Activated CD8-positive, alpha-beta T cell treated with anti-CD3 and anti-CD28 coated beads, Interleukin-2, amount 10 ng/mL, durations not matched to agents 7 days and 5 days (primary cell): ENCODE measurements at places on chromosomes 3 and 15. TPM values are rescaled to one million over a fixed set of nuclear protein-coding genes. Genes with fewer than 3 reads are reported as not detected.

GRCh38 chr3:149356044-149356592 is 21.3 kb downstream of the TM4SF1 start:
- H3K4me1 ChIP-seq: no peaks in the 10 kb centered on the region
- no peak overlapping the region for H3K27ac ChIP-seq
- no peaks in the 10 kb centered on the region for H3K36me3 ChIP-seq
- no peak overlapping the region for H3K4me3 ChIP-seq

- no peaks in the 10 kb centered on the region for H3K27me3 ChIP-seq
- peaks cover 20% of the 10 kb centered on the region for H3K4me1 ChIP-seq
- no peak overlapping the region for H3K27ac ChIP-seq
These were observed 1.4 kb downstream of the CRTAP start for GRCh38 chr3:33115024-33115768.

DNA sequence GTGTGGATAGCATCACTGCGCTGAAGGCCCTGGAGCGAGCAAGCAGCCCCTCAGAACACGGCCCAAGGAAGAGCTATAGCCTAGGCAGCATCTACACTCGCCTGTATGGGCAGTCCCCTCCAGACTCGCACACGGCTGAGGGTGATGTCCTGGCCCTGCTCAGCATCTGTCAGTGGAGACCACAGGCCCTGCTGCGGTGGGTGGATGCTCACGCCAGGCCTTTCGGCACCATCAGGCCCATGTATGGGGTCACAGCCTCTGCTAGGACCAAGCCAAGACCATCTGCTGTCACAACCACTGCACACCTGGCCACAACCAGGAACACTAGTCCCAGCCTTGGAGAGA is 20.5 kb downstream of the ATRIP start:
- H3K27ac ChIP-seq: peak overlapping the region; percentile 97
- H3K36me3 ChIP-seq: peaks cover 63% of the 10 kb centered on the region
- no peak for DNase-seq
- H3K27me3 ChIP-seq: no peaks in the 10 kb centered on the region

DNA sequence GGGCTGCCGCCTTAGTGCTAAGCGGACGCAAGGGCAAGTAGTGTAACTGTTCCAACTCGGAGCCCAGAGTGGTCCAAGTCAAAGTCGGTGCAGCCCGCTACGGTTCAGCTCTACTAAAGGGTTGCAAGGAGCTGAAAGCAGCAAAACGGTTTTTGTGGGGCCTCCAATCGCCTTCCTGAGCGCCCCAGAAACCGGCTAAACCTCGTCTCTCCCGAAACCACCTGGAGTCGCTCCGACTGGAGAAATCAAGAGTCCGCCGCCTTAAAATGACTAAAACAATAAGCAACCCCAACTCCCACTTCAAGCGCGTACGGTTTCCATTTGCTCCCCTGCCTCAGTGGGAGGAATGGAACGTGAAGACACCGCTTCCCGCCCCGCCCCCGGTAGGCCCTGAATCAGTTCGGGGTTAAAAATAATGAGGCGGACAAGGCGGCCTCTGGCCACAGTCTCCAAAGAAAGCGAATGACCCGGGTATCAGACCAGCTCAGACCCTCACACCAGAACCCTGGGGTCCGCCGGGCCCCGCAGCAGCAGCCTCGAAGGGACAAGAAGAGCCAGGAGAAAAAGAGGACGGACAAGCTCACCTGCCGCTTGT is 401 bp downstream of the SEC11A start:
- peaks cover 28% of the 10 kb centered on the region for H3K36me3 ChIP-seq
- peaks cover 51% of the 10 kb centered on the region for H3K4me1 ChIP-seq
- no peaks in the 10 kb centered on the region for H3K27me3 ChIP-seq
- H3K27ac ChIP-seq: peak overlapping the region; percentile 98

- DNase-seq: no peak
- H3K27me3 ChIP-seq: peaks cover 8% of the 10 kb centered on the region
- H3K4me1 ChIP-seq: peaks cover 15% of the 10 kb centered on the region
- no peak overlapping the region for H3K27ac ChIP-seq
- no peaks in the 10 kb centered on the region for H3K36me3 ChIP-seq
These were observed 62.5 kb upstream of the UBE2E1 start for GRCh38 chr3:23743141-23743784.

DNA sequence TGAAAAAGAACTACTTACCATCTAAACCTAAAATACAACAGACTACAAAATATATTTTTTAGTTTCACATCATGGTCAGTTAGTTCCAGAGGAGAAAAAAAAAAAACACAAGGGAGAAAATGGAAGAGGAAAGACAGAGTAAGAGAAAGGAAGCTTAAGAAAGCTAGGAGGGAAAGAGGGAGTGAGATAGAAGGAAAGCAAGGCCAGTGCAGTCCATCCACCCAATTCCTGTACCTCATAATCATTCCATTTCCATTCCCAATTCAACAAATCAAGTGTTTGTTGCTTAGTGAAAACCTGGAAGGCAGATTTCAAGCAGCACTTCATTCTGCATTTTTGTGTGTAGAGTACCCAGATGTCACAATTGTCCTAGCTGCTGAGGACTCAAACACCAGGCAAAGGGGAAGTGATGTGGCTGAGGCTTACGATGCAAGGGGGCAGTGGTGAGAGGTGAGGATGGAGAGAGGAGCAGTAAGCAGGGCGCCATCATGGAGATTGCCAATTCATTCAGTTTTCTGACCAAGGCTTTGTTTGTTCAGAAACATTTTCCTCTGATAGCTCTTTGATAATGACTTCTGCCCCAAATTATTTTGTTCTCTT is 83.6 kb upstream of the GSK3B start:
- H3K4me1 ChIP-seq: no peaks in the 10 kb centered on the region
- DNase-seq: no peak
- H3K4me3 ChIP-seq: no peak overlapping the region

DNA sequence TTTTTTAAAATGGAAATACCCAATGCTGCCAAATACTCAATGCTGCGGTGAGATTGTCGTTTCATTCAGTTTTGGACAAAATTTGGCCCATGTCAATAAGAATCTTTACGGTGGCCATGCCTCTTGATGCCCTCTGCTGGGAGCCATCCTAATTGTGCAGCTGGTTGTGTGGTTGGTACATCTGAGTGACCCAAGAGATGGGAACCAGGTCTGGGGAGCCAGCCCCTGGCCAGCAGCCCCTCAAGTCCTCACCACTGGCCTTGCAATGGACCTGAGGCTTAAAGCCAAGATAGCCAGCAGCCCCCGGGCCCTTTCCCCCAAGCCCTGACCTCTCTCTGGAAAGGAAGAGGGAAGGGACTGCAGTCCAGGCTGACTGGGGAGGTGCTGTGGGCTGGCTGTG is 36.4 kb upstream of the ESYT3 start:
- no peaks in the 10 kb centered on the region for H3K36me3 ChIP-seq
- H3K4me3 ChIP-seq: no peak overlapping the region
- no peak overlapping the region for H3K27ac ChIP-seq
- H3K27me3 ChIP-seq: no peaks in the 10 kb centered on the region

DNA sequence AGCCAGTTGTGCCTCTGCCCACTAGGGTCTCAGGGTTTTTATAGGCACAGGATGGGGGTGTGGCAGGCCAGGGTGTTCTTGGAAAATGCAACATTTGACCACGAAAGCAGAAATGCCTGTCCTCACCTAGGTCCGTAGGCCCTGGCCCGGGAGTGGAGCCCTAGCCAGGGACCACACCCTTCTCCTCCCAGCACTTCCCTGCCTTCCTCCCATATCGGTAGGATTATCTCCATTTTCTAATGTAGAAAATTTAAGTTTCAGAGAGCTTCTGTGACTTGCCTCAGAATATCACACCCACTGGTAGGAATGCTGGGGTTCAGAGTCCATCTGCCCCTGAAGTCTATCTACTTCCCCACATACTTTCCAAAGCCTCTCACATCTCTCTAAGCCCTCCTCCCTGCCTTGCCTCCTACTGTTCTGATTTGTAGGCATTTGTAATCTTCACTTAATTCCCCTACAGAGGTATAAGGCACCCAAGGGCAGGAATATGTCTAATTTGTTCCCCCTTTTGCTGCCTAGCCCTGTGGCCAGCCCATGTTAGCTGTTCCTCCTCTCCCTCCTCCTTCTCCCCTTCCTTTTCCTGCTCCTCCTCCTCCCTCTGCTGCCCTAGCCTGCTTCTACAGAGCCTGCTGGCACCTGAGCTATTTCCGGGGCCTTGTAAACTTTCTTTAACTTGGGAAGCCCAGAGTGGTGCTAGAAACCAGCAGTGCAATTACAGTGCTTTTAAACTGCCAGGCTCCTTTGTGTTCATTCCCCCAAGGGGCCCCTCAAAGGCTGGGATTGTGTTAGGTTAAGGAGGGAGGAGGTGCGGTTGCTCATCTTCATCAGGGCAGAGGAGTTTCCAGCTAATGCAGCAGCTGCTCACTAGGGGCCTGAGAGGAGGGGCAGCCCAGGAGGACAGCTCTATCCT is 71.1 kb downstream of the MRPL46 start:
- H3K4me1 ChIP-seq: no peaks in the 10 kb centered on the region
- no peak for DNase-seq
- no peak overlapping the region for H3K4me3 ChIP-seq
- no peaks in the 10 kb centered on the region for H3K36me3 ChIP-seq

GRCh38 chr3:191774485-191774884 is 313.5 kb downstream of the PYDC2 start:
- no peak for DNase-seq
- H3K4me3 ChIP-seq: no peak overlapping the region
- H3K4me1 ChIP-seq: no peaks in the 10 kb centered on the region

- no peak for DNase-seq
- H3K27ac ChIP-seq: no peak overlapping the region
- H3K4me3 ChIP-seq: no peak overlapping the region
- H3K27me3 ChIP-seq: no peaks in the 10 kb centered on the region
- peaks cover 23% of the 10 kb centered on the region for H3K4me1 ChIP-seq
- H3K36me3 ChIP-seq: peaks cover 10% of the 10 kb centered on the region
These were observed 82.9 kb downstream of the IQSEC1 start for GRCh38 chr3:12990306-12990705.

GRCh38 chr15:66555685-66556084 is 10.1 kb downstream of the LCTL start:
- H3K27me3 ChIP-seq: no peaks in the 10 kb centered on the region
- no peak for DNase-seq
- H3K36me3 ChIP-seq: peaks cover 25% of the 10 kb centered on the region
- no peak overlapping the region for H3K4me3 ChIP-seq

DNA sequence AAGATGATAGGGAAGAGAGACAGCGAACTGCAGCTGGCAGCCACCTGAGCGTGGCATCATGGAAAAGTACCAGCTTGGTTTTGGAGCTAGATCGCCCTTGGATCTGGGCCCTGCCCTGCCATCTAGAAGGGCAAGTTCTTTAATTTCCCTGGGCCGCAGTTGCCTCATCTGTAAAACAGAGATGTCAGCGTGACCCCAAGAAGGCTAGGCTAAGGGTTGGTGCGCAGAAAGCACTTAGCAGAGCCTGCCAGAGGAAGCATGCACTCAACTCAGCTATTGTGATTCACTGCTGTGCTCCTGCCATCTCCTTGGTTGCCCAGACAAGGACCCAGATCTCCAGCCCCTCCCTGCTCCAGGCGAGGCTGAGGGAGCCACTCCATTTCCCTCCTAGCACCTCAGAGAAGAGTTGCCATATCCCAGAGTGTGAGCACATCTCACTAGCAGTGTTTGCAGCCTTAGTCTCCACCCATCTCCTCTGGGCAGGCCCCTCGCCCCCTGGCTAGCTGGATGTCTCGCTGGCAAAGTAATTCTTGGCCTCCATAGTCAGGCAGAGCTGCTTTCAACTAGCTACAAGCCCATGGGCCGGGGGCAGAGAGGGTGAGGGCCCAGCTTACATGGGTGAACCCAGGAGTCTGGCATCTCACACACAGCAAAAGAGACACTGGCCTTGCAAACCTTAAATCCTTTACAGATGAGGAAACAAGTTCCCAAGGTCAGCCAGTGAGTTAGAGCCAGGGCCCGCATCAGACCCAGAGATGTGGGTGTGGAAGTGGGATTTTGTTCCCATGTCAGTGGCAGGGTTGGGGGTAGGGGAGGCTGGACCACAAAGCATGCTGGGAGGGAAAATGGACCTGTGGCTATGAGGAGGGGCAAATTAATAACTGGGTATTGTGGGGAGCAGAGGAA is 280.7 kb upstream of the TLE3 start:
- no peak overlapping the region for H3K27ac ChIP-seq
- no peaks in the 10 kb centered on the region for H3K36me3 ChIP-seq
- H3K4me3 ChIP-seq: no peak overlapping the region
- DNase-seq: peak; percentile 13
- peaks cover 38% of the 10 kb centered on the region for H3K27me3 ChIP-seq
- H3K4me1 ChIP-seq: no peaks in the 10 kb centered on the region

GRCh38 chr15:38593524-38593923 is 28.9 kb upstream of the RASGRP1 start:
- H3K4me3 ChIP-seq: no peak overlapping the region
- no peak for DNase-seq

DNA sequence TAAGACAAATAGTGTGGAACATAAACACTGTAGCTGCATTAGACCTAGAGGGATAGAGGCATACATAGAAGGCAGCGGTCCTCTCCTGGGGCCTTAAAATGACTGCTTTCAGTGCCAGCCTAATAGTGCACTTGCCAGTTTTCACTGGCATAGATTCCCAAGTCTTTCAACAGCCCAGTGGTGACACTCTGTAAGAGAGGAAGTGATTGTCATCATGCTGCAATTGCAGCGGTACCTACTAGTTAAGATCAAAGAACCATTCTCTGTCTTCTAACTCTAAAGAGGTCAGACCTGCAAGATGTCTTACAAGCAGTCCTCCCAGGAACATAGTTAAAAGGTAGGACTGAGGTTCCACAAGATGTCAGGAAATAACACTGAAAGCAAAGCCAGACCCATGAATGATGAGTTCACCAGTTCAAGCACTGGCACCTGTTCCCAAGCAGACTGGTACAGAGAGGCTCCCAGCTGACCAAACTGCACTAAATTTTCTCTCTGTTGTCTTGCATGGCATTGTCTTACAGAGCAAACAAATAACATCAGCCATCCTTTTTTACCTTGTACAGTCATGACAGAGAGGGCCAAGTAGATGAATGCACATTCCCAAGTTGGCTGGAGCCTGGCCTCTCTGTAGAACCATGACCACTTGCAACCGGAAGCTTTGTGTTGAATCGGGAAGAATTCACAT is 100.5 kb upstream of the SKOR1 start:
- H3K4me3 ChIP-seq: no peak overlapping the region
- peaks cover 4% of the 10 kb centered on the region for H3K4me1 ChIP-seq
- H3K27me3 ChIP-seq: no peaks in the 10 kb centered on the region
- H3K27ac ChIP-seq: no peak overlapping the region

DNA sequence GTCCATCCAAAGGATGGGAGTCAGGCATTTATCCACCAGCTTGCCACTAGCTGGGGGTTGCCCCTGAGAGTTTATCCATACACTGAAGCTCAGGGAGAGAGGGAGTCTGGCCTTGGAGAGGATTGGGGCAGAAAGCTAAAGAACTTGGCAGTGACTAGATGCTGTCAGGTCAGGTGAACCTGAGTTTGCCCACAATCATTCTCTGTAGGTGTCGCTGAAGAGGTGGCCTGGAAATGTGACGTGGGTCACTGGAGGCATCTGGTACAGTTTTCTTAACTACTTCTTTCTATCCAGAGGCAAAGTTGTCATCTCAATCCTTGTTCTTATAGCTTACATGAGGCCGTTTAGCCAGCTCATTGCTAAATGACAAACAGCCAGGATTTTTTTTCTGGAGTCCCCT is 298.0 kb upstream of the CTNNB1 start:
- H3K36me3 ChIP-seq: no peaks in the 10 kb centered on the region
- no peak for DNase-seq
- no peak overlapping the region for H3K27ac ChIP-seq
- peaks cover 4% of the 10 kb centered on the region for H3K27me3 ChIP-seq
- H3K4me3 ChIP-seq: no peak overlapping the region

Gene FANCD2OS
- not detected for total RNA-seq

Gene ALPK3
- total RNA-seq: 0.24 TPM

Gene TJP1
- not detected for total RNA-seq

Gene GRK7
- total RNA-seq: not detected
